Choroid plexus epithelial cell (primary cell): ENCODE measurements at places on chromosomes 5 and 9.

GRCh38 chr9:5122116-5122515, 63.3 kb downstream of the INSL6 start:
- no peak for DNase-seq

- DNase-seq: no peak
Observed at GRCh38 chr9:130214776-130215340, 42.7 kb downstream of the NCS1 start.

DNA sequence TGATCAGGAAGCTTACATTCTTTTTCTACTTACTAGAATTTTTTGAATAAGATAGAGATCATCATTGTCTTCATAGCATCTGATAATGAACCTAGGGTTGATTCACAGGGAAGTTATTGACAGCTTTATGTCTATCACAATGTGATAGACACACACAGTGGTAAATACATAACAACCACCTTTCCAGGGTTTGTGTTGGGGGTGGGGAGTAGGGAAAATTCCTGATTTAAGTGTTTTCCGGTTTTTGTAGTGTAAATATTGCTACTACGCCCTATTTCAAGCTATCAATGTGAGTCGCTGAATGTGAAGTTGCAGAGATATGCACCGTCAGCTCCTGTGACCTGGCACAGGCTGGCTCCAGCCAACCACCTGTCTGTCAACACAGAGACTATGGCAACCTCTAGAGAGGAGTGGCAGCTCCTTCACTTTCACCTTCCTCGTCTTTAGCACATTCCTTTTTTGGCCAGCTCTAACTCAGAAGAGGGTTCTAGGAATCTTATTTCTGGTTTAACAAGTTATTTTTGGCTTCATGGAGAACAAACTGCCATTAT, 224.9 kb downstream of the MAT2B start:
- DNase-seq: no peak

- peak; percentile 4 for DNase-seq
Observed at GRCh38 chr9:19782005-19782404, 6.8 kb downstream of the SLC24A2 start.

GRCh38 chr5:100647461-100648230, 112.5 kb downstream of the FAM174A start:
- peak; percentile 57 for DNase-seq

DNA sequence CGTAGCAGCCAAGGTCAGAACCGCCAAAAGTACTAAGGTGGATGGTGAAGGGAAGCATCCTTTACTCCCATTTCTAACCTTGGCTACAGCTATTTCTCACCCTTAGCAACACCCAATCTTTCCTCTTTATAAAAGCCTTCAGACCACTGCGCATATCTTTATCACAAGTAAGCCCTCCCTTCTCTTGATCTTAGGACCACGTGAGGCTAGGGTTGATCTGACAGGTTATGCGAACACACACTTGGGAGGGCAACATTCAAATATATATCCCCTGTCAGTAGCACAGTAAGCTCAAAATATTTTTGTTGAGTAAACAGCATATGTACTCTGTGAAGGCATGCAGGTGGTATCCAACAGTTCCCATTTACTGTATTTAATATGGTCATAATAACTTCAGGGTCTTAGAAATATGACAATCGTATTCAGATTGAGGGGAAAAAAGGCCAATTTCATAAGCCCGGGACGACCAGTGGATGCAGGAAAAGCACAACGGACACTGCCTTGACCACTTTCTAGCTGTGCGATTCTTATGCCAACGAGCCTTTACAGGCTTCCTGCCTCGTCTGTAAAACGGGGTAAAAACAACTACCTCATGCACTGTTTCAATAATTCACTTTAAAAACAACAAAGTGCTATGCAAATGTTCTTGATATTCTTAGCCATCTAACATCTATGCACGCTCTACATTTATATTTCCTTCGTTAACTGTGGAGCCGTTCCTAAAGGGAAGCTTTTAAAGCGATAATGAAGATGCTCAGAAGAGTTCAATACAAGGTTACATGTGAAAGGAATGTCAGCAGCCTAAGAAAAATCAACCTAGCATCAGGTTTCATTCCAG, 1.3 kb downstream of the ARSB start:
- peak; percentile 32 for DNase-seq

- peak; percentile 71 for DNase-seq
Observed at GRCh38 chr9:133955821-133956411, 36.2 kb downstream of the VAV2 start.

GRCh38 chr5:21237461-21237860, 1249.5 kb upstream of the CDH18 start:
- peak; percentile 8 for DNase-seq

- DNase-seq: no peak
Observed at GRCh38 chr9:136784997-136785361, 6.2 kb upstream of the TMEM141 start.

DNA sequence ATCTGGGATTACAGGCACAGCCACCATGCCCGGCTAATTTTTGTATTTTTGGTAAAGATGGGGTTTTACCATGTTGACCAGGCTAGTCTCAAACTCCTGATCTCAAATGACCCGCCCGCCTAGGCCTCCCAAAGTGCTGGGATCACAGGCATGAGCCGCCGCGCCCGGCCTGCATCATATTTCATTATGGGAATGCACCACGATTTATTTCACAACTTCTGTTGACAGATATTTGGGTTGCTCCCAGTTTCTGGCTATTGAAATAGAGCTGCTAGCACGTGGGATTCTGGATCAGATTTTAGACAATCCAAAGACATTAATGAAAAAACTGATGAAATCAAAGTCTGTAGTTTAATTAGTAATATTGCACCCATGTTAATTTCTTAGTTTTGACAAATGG, 48.4 kb upstream of the FUBP3 start:
- peak; percentile 58 for DNase-seq

DNA sequence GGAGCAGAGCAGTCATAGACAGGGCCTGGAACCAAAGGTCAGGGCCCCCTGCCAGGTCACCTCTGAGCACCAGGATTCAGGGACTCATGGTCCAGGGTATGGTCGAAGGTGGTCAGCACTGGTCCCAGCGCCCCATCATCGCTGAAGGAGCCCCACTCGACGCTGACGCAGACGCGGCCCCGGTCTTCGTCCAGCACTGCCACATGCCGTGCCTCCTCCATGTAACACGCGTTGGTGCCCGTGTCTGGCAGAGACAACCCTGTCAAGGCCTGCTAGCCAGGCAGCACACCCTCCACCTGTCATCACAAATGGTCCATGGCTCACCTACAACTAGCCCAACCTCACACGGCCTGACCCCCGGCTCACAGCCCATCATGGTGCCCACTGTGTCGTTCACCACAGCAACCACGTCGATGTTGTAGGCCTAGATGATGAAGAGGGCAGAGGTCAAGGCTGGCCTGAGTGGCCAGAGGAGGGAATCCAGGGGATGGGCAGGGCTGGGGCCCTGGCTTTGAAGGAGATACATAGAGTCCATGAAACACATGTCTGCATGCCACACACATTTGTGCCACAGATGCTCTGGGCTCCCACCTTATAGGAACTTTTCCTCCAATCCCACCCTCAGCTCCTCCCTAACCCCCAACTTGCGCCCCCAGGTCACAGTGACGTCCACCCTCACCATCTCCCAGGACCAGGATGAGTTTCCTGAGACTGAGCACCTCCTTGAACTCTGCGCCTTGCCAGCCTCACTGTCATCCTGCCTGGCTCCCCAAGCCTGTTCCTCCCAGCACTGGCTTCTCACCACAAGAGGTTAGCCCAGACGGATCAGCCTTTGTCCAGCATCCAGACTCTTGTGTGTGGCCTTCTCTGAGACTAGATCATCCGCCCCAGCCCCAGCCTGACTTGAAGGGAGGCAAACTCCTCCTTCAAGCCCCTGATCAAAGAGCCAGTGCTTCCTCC, 9.5 kb downstream of the HK3 start:
- DNase-seq: no peak

GRCh38 chr5:108736855-108737254, 10.8 kb upstream of the FER start:
- no peak for DNase-seq

GRCh38 chr5:56360816-56361215, 127.7 kb upstream of the ANKRD55 start:
- DNase-seq: peak; percentile 34

- peak; percentile 6 for DNase-seq
Observed at GRCh38 chr5:117623042-117623805, 1048.6 kb upstream of the SEMA6A start.

GRCh38 chr9:14806941-14807520, 84.5 kb upstream of the CER1 start:
- peak; percentile 26 for DNase-seq

DNA sequence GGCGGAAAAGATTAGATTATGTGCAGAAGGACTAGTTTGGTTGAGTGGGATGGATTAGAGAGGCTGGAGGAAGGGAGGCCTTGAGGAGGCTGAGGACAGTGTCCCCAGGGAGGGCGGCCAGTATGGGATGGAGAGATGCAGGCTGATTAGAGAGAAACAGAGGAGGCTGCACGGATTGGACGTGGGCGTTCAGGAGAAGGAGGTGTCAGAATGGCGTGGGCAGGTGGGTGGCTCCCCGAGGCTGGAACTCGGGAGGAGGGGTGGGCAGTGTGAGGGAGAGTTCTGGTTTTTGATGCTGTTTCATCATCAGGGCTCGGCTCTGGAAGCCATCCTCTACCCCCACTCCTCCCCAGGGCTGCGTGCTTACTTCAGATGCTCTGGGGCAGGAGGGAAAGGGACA, 13.0 kb downstream of the CDHR2 start:
- DNase-seq: no peak

DNA sequence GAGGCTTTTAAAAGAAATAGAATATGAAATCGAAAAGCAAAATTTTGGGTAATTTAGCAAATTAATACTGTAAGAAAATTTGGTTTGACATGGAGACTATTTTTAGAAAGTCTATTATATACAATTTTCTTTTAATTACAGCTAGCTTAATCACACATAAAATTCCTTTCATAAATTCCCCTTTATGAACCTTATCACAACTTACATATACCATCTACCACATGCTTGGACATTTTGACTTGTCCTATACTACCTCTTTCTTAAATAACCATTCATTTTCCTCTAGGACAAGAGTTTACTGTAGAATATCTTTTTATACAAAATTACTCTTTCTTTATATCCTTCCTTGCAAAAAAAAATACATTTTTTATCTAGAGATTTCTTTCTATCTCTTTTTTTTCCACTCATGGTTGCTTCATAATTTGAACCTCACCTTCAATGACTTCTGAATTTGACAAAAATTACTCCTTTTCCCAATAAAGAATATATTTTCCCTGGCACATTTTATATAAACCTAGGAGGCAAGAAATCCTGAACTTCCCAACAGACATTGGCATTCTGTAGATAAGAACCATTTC, 34.0 kb upstream of the SYK start:
- DNase-seq: no peak

DNA sequence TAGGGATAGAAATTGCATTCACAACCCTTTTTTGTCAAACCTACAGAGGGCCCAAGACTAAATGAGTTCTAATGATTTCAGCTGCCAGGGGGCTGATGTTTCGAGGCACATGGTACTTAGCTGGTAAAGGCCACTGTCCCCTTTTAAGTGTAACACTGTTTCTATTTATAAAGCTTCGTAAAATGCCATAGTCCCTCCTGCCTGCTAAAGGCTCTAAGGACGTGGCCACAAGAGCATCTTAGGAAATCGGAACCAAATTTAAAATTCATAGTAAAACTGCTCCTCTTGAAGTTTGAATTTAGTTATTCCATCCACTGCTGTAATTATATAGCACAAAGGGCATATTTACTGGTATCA, 170.3 kb upstream of the WWC1 start:
- DNase-seq: no peak

DNA sequence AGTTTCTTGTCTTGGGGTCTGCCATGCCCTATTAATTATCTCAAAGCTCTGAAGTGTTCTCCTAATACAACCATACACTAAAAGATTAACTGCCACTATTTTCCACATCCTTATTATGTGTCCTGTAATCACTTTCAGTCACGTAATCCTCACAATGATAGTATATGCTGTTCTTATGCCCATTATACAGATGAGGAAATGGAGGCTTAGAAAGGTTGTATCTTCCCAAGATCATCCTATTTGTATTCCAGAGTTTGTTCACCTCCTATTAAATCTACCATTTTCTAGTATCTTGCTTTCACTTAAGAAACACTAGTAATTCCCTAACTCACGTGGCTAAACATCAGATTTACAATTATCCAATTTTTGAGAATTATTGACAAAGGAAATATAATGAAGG, 2.9 kb upstream of the ARHGEF28 start:
- no peak for DNase-seq

DNA sequence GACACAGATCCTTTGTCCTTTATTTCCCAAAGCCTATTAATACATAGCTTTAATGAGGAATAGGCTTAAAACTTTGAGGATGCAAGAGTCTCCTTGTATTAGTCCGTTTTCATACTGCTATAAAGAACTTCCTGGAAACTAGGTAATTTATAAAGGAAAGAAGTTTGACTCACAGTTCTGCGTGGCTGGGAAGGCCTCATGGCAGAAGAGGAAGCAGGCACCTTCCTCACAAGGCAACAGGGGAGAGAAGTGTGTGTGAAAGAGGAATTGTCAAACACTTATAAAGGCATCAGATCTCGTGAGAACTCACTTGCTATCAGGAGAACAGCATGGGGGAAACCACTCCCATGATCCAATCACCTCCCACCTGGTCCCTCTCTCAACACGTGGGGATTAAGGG, 5.4 kb upstream of the CLK4 start:
- DNase-seq: no peak

DNA sequence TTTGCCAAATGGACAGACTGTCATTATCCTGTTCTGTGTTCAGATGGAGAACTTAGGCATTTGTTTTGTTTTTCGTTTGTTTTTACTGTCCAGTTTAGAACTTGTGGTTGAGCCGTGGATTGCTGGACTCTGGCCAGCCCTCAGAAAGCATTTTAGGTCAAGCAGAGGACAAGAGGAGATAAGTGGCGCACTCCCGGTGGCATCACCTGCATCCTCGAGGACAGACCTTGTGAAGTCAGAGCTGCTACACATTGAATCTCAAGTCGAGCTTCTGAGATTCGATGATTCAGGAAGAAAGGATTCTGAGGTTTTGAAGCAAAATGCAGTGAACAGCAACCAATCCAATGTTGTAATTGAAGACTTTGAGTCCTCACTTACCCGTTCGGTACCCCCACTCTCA, 8.9 kb downstream of the MTRR start:
- DNase-seq: peak; percentile 70

- no peak for DNase-seq
Observed at GRCh38 chr9:79287708-79288290, 284.0 kb upstream of the TLE4 start.

- peak; percentile 87 for DNase-seq
Observed at GRCh38 chr5:96687812-96688453, 25.8 kb downstream of the CAST start.

- DNase-seq: no peak
Observed at GRCh38 chr5:58184910-58185309, 275.0 kb downstream of the PLK2 start.

DNA sequence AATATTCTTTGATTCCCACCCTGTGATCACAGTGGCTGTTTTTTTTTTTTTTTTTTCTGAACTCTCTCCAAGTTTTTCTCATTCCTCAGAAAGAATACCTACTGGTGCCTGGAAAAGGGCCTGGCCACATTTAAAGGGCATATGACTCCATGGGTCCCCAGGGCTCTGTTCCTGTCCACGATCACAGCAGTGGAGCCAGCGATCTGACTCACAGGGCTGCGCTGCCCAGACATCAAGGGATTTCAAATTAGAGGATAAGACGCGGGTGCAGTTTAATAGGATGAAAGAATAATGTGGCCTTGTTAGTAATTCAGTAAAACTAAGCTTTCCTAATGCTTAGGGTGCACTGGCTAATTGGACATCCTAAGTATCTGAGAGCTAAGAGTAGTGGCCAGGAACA, 175.1 kb upstream of the MSX2 start:
- DNase-seq: no peak

GRCh38 chr5:135458921-135459331, 6.8 kb upstream of the TIFAB start:
- peak; percentile 76 for DNase-seq
